ENCODE measurements at places on chromosomes 5 and 9.

- DNase-seq = no peak
Observed at GRCh38 chr5:109865637-109866036, 175.9 kb downstream of the MAN2A1 start.

DNA sequence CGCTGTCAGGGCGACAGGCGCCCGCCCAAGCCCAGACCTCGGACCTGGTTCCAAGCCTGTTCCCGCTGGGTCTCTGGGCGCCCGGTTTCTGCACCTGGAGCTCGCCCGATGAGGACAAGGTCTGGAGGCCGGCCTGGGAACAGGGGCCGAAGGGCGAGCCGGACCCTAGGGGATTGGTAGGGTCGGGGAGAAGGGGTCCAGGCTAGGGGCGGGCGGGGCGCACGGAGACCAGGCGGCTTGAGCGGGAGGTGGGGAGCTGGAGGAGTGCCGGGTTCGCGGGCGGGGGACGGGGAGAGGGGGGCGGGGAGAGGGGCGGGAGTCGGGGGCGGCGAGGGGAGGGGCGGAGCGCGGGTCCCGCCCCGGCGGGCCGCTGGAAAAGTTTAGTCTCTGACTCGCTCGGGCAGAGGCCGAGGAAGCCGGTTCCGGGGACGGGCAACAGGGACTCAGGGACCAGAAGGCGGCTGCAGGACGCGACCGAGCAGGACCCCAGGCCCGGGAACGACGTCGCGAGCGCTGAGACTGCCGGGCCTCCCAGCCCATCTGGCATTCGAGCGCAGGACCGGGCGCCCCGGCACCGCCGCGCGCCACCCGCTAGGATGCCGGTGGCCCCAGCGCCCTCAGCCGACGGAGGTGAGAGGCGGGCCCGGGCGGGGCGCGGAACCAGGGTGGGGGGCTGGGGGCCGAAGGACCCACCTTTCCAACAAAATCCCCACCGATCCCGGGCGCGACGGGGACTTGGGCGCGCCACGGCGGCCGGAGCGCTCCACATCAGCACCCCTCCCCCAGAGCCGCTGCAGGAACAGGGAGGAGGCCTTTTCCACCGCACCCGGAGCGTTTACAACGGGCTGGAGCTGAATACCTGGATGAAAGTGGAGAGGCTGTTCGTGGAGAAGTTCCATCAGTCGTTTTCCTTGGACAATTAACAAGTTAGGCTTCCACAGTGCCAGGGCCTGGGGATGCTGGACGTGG lies at the start of gene S1PR3:
Gene S1PR3 (plus strand): TSS at position 403 of the 969 bp plus-strand sequence. CDS start 9,733 bp downstream, outside the sequence.
- no peak for DNase-seq

DNA sequence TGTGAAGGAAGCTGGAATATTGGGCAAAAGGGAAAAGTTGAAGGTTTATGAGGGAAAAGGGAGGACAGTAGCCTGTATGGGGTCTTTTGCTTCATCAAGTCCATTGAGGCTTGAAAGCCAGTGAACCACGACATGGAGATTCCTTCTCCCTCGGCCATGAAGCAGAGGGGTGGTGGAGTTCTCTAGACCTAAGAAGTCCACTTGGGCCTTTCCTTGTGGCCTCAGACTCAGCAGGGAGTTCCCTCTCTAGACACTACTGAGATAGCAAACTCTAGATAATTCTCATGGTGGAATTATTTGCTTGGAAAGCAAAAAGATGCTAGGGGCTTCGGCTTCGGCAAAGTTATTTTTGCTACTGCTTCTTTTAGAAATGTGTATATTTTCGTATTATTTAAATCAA lies 78.5 kb downstream of the FOXD1 start:
- no peak for DNase-seq

GRCh38 chr9:19493174-19493811 lies 84.5 kb downstream of the ACER2 start:
- DNase-seq = peak; percentile 70

DNA sequence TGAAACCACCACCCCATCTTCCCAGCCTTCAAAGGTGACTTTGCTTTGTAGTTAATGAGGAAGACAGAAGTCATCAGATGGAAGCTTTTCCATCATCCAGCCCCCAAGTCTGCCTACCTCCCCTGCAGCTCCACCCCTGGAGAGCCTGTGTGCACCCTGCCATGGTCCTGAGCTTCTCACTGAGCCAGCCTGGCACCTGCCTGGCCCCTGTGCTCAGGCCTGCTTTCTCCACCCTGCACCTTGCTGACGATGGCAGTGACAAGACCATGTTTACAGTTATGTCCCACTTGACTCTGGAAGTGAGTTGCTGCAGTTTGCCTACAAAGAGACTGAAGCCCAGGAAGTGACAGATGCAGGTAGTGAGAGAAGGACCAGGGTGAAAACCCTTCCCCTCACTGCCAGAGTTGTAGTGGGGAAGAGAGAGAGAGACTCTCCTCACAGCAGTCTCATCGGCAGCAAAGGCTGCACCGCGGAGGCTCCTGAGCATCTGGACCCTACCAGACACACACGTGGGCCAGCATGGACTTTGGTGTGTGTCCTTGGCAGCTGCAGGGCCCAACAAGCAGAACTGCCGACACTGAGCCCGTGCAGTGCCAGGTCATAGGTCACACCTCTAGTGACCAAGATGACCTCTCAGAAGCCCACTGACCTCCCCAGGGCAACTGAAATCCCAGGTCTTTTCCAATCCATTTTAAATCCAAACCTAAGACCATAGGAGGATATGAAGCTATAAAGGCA lies 107.1 kb downstream of the CACNA1B start:
- no peak for DNase-seq

GRCh38 chr5:10867389-10868303 lies 106.6 kb upstream of the DAP start:
- no peak for DNase-seq

GRCh38 chr5:18111906-18112465 lies 477.7 kb downstream of the TAF11L14 start:
- no peak for DNase-seq
